ENCODE measurements at places on chromosomes 6 and 20.

GRCh38 chr20:49501917-49502316 is 19.4 kb upstream of the KCNB1 start:
- DNase-seq, result no peak

- DNase-seq, result no peak
Measured at GRCh38 chr6:3385660-3386151, 71.1 kb downstream of the SLC22A23 start.

- DNase-seq, result no peak
Measured at GRCh38 chr6:126672649-126673048, 332.7 kb downstream of the CENPW start.

DNA sequence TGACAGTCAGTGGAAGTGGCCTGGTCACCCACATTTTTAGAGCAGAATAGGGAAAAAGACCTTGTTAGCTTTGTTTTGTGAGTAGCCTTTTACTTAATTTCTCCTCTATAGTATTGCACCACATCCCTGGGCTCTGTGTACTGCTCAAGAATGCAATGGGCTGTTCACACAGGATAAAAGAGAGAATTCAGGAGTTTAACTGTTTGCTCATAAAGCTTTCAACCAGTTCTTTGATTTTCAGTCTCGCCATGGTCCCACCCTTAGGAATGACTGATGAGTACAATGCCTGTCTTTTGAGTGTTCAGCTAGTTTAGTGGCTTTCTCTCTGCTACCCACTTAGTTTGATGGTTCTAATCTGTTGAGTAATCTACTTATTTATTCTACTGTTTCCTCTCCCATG is 129.7 kb downstream of the PLG start:
- DNase-seq, result no peak

GRCh38 chr20:3543901-3544507 is 73.2 kb downstream of the ATRN start:
- no peak for DNase-seq

GRCh38 chr6:98641949-98642719 is 192.2 kb upstream of the POU3F2 start:
- DNase-seq, result peak; percentile 24

GRCh38 chr6:147974376-147974775 is 368.3 kb upstream of the SASH1 start:
- peak; percentile 4 for DNase-seq

DNA sequence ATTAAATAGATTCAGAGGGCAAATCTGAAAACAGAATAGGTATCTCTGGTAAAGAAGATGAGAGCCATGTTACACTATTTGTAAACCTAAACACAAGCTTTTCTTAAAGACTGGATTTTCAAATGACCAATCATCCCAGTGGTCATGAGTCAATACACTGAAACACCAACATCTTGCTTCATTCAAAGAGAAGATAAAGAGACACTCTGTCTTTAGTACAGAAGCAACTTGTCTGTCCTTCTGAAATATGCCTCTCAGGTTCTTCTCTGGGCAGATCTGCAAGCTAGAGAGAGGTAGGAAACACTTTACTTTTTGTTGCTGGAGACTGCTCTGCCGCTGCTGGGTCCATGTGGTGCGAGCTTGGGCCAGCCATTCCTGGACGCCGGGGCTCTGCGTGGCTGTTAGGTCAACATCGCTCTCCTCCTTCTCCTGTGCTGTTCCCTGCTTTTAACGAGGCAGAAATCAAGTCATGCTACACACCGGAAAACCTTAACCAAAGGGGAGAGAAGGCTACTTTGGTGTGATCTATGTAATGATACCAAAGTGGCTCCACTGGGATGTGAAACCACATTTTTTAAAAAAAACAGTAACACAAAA is 368.2 kb downstream of the SYNE1 start:
- DNase-seq, result no peak

- no peak for DNase-seq
Measured at GRCh38 chr6:28446818-28447511, 3.7 kb upstream of the ZSCAN23 start.

GRCh38 chr6:12112540-12113189 is 100.6 kb downstream of the HIVEP1 start:
- DNase-seq, result no peak

DNA sequence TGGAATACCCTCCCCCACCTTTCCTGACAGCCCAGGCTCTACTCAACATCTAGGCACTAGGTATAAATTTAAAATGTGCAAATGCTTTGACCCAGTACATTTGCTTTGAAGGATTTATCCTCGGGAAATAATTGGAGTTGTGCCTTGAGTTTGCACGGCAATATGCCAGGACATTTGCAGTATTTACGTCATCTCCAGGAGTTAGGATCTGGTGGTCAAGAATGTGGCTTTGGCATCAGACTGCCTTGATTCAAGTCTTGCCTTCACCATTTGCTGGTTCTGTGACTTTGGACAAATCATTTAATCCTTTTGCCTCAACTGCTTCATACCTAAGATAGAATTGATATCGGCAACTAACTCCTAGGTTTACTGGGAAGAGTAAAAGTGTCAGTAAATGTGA is 169.6 kb downstream of the PLCB1 start:
- no peak for DNase-seq
